ENCODE measurements at places on chromosomes 13 and 19. TPM values are rescaled to one million over a fixed set of nuclear protein-coding genes. Genes with fewer than 3 reads are reported as not detected.
A peak's percentile ranks its signal among the peaks of the same experiment; 100 is the strongest.

PBX4 gene
- total RNA-seq = 6.8 TPM

GRCh38 chr13:111217641-111218040 is 102.5 kb downstream of the ARHGEF7 start:
- no peak for DNase-seq

LGALS7B gene
- not detected for total RNA-seq

- DNase-seq = no peak
Observed at GRCh38 chr13:76937281-76937820, 11.0 kb upstream of the ACOD1 start.

GRCh38 chr19:44742330-44743061 is 6.0 kb upstream of the BCL3 start:
- no peak for DNase-seq

- DNase-seq = peak; percentile 58
Observed at GRCh38 chr19:49150106-49150943, 4.9 kb downstream of the HRC start.

GRCh38 chr19:30340771-30341561 is 31.2 kb upstream of the ZNF536 start:
- DNase-seq = no peak

DNA sequence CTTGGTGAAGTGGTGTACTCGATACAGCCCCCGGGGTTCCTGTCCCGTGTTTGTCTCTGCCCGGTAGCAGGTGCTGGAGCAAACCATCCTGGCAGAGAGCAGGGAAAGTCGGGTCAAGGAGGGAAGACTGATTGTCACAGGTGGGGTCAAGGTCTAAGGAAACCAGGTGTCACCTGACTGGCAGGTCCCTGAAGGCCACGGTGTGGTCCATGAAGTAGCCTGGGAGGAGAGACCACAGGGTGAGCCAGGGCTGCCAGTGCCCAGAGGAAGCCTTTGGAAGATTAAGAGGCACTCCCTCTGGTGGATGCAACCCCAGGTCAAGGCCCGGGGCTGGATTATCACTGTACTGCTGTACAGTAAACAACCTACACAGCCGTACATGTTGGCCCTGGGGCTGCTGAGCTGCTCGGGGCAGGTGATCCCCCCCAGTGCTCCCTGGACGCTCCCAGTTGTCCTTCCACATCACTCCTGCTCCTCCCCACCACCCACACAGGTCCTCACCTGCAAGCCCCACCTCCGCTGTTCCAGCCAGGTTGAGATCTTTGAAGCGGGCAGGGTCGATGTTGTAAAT is 6.0 kb upstream of the CCER2 start:
- DNase-seq = peak; percentile 67

DNA sequence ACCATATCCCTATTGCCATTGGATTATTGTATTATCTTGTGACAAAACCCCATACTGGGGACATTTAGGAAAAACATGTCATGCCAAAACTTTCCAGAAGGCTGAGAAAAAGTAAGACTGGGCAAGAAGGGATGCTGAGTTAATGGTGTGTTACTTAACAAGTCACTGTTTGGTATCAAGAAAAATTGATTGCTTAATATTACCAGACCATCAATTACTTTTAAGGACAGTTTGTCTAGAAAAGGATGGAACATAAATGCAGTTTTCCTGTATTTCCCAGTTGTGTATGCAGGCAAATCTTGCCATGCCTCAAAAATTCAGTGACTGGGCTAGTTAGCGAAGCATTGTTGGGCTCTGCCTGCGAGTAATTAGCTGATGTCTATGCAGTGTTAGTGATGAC is 705.6 kb upstream of the MIR17HG start:
- DNase-seq = no peak

RYR1 gene
- total RNA-seq = 2.5 TPM

DNA sequence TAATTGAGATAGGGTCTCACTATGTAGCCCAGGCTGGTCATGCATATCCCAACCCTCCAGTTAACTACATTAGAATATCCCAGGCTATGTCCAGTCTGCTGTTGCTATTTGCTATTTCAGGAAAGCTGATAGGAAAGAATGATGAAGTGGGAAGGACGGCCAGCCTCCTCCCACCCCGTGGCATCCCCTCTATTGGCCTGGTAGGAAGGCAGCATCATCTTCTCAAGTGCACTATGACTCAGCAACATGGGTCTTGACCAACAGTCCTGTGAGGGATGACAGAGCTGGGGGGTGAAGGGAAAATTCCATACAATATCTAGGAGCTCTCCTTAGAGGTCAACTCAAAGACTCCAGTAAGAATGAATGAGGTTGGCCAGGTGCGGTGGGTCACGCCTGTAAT is 48.0 kb upstream of the ABCC4 start:
- DNase-seq = no peak

- DNase-seq = no peak
Observed at GRCh38 chr19:1017906-1018305, 3.0 kb downstream of the TMEM259 start.

KLK2 gene
- not detected for total RNA-seq

EID2B gene
- total RNA-seq = 1.1 TPM

DNA sequence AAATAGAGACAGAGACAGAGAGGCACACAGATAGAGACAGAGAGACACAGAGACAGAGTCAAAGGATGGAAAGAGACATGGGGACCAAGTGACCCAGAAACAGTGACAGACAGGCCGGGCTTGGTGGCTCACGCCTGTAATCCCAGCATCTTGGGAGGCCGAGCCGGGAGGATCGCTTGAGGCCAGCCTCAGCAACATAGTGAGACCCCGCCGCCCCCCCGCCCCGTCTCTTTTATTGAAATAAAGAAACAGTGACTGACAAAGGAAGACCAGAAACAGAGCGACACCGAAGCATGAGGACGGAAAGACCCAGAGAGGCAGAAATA is 848 bp upstream of the NECTIN2 start:
- no peak for DNase-seq

GRCh38 chr19:29834991-29835846 is 23.4 kb downstream of the CCNE1 start:
- no peak for DNase-seq

- DNase-seq = no peak
Observed at GRCh38 chr13:50197705-50198104, 182.5 kb downstream of the KCNRG start.

GRCh38 chr13:53415135-53415534 is 386.5 kb downstream of the OLFM4 start:
- DNase-seq = no peak

SYCN gene
- not detected for total RNA-seq

GRCh38 chr13:103487841-103488240 is 421.6 kb upstream of the SLC10A2 start:
- DNase-seq = no peak

- no peak for DNase-seq
Observed at GRCh38 chr19:2615782-2616181, 86.7 kb downstream of the GNG7 start.

DNA sequence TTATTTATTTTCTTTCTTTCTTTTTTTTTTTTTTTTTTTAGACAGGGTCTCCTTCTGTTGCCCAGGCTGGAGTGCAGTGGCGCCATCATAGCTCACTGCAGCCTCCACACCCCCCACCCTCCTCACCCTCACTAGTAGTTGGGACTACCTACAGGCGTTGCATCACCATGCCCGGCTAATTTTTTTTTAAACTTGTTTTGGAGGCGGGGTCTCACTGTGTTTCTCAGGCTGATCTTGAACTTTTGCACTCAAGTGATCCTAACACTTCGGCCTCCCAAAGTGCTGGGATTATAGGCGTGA is 33.6 kb downstream of the GJA3 start:
- DNase-seq = no peak

- DNase-seq = no peak
Observed at GRCh38 chr13:67366533-67366932, 136.4 kb upstream of the PCDH9 start.

ZNF780B gene
- 29.8 TPM for total RNA-seq

GRCh38 chr19:45195764-45196163 is 17.2 kb downstream of the BLOC1S3 start:
- no peak for DNase-seq

MBD3L2 gene
- total RNA-seq = not detected

DNA sequence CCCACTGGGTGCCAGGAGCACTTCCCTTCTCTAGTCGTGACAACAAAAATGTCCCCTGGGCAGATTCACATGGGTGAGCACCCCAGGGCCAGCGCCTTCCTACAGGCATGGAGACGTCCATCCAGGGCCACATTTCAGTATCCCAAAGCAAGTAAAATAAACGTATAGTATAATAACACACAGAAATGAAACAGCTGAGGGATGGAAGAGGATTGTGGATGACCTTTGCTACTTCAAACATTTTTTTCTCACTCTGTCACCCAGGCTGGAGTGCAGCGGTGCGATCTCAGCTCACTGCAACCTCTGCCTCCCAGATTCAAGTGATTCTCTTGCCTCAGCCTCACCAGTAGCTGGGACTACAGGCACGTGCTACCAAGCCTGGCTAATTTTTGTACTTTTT is 28.2 kb downstream of the CILP2 start:
- no peak for DNase-seq

GRCh38 chr13:72145383-72145782 is 278.4 kb upstream of the DACH1 start:
- DNase-seq = no peak
